ENCODE measurements at places on chromosomes 6 and 20.

DNA sequence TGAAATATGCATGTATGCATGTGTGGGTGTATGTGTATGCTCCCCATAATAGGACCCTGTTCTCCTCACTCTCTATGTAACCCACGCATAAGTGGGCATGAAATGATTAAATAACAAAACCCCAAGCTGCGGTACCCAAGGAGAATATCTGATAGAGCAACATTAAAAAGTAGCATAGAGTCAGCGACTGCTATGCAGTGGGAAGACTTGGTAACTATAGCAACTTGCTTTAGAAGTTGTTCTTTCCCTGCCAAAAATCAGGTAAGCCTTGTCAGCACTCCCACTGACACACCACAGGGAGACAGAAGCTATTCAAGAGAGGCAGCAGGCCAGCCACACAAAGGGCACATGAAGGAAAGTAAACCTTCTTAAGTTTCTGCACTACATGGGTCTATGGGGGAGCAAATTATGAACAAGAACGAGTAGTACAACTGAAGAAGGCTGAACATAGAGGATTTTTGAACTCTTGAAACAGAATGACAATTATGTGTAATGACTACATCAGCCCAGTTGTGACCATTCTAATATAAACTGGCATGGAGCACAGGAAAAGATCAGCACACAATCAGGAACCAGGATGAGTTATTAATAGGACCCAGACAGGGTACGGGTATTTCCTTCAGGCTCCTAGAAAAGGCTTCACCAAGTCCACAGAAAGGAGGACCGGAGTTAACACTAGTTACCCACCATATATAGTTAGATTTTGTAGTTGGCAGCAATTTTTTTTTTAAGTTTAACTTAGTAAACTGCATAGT lies 89.9 kb downstream of the GPR6 start:
- no peak for DNase-seq

DNA sequence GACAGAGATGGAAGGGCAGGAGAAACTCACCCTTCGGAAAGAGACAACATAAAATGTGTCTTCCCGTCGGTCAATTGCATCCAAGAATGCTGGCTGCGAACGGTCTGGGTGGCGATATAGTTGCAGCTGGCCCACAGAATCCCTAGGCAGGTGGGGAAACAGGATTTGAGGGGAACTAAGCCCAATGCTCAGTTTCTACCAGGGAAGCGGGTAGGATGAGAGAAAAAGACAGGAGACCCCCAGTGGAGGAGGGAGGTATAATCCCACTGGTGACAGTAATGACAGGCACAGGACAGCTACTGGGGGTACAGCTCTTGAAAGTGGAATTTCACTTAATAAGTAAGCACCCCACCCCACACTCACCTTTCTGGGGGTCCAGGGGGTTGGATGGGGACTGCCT lies 7.5 kb upstream of the TNXB start:
- no peak for DNase-seq

DNA sequence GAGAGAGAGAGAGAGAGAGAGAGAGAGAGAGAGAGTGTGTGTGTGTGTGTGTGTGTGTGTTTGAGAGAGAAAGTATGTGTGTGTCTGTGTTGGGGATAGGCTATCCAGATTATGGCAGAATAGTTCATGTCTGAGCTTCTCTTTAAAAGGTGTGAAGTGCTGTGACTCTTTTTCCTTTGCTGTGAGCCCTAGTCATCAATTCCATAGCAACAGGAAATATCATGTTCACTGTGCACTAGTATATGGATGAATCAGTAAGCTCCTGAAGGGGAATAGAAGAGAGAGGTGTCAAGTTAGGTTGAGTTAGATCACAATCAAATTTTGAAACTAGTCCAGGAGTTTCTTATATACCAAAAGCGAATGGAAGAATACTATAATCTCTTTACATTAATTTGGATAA lies 318.7 kb downstream of the RFPL4B start:
- DNase-seq, result no peak

GRCh38 chr6:112441607-112442006 lies 94.5 kb downstream of the RFPL4B start:
- DNase-seq, result no peak

GRCh38 chr6:154984146-154984545 lies 11.0 kb upstream of the TIAM2 start:
- DNase-seq, result no peak

Measured in GDM1 (cell line).